ENCODE measurements at places on chromosomes 7 and 10.

GRCh38 chr7:135095450-135095849 lies 52.4 kb upstream of the TMEM140 start:
- DNase-seq: no peak

GRCh38 chr7:17407229-17407628 lies 108.8 kb downstream of the AHR start:
- DNase-seq: no peak

DNA sequence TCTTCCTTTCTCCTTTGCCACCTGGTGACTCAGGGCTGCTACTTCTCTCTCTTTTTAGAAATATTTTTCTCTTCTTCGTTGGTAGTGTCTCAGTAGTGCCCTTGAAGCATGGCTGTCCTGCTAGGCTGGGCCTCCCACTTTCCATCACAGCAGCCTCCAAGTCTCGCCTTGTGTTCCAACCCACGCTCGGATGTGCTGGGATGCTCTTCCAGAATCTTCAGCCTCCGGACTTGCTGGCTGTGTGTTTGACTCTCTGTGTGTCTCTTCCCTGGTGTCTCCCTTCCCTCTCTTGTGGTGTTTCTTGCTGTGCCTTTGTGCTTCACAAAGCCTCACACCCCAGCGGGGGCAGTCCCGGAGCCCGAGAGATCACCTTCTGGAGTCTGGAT lies 100.5 kb downstream of the INPP5A start:
- no peak for DNase-seq

DNA sequence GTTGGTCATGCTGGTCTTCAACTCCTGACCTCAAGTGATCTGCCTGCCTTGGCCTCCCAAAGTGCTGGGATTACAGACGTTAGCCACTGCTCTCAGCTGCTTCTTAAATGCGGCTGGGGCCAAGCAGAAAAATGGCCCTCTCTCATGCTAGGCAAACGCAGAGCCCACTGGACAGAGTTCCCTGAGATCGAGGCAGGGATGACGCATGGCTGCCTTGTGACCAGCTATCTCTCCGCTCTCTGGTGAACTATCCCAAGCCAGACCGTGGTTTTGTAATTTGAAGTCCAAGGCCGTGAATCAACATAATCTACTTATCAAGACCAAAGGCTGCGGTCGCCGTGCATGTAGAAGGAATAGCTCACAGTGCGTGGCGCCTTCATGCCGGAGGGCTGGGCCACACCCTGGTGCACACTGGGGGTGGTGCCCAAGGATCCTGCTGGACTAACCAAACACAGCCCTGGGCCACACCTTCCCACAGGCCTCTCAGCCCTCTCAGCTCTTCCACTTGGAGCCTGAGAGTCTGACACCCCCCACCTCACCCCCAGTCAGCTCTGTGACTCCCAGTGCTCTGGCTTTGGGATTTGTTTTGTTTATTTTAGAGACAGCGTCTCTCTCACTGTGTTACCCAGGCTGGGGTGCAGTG lies 88.1 kb upstream of the CUX1 start:
- peak; percentile 95 for DNase-seq

DNA sequence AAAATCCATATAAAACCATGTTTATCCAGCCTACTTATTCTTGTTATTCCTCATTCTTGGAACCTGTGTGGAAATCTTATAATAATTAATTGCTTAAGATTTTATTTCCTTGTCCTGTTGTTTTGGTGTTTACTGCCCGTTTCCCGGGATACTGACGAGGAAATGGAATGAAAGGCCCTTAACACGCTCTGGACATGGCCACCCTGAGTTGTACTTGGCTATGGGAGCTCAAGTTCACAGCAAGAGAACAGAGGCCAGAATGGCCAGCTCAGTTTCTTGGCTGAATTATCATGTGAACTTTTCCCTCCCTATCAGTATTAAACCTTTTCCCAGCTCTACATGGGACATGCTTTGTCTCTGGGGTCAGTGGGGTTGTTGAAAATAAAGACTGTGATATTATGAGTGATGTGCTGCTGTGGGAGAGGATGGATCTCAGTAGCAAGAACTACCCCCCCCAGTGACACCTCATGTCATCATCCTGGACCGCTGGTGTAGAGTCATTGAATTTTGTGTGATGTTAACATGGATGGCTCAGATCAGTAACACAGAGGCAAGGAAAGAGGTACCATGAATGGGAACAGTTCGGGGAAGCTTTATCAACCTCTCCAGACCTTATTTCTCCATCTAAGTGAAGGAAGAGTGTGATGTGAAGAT lies 87.0 kb upstream of the IGFBP3 start:
- no peak for DNase-seq

DNA sequence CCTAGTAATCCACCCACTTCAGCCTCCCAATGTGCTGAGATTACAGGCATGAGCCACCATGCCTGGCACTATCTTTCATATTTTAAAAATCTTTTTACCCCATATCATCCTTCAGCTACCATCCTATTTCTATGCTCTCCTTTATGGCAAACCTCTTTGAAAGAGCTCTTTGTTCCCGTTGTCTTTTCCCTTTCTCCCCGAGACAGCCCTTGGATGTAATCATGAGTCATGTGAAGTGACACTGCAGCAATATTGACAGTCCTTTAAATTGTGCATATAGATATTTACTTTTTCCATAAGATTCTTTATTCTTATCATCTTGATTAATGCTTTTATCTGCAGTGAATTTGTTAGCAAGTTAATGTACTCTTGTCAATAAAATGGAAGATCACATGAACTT lies 286.6 kb downstream of the ANKRD7 start:
- DNase-seq: no peak

GRCh38 chr10:124022066-124022465 lies 71.3 kb downstream of the CHST15 start:
- DNase-seq: no peak

GRCh38 chr7:104642560-104642959 lies 314.2 kb downstream of the LHFPL3 start:
- DNase-seq: no peak

DNA sequence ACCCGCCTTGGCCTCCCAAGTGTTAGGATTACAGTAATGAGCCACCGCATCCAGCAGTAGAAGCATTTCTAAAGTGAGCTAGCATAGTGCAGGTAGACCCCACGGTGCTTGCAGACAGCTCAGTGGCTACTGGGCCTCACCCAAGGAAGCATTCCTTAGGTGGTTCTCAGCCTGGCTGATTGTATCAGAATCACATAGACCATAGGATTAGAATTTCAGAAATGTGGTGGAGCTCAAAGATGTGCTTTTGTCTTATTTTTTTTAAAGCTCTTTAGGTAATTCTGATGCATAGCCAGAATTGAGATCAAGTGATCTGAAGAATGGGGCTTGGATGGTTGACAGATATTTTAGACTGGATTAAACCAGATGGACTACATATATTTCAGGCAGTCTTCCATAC lies 10.9 kb downstream of the ANLN start:
- no peak for DNase-seq

DNA sequence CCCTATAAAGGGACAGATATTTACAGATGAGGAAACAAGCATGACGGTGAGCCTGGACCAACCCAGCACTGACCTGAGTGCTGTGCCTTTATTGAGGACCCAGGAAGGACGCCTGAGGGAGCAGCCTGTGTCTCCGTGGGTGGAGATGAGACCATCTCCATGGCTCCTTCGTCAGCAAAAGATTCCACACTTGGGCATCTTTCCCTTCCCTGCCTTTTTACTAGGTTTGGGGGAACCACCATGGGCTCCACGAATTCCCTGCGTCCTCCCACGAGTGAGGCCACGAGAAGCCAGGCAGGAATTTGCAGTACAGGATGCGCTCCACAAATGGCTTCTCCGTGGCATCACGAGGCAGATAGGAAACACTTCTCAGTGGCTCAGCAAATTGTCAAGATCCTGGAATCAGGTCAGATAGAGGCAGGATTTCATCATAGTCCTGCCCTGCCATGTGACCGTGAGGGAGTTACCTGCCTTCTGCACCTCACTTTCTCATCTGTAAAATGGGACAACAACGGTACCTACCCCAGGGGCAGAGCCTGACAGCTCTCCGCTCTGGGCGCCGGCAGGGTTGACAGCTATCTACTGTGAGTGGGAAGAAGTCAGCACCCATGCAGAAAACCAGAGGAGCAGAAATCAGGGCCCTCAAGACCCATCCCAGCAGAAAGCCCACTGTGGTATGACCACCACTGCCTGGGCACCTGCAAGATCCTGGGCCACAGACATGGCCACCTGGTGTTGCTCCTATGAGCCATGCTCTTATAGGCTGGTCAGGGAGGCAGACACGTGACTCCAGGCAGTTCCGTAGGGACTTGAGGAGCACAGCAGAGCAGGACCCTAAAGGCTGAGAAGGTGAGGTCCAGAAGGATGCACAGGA lies 80.1 kb downstream of the GRID1 start:
- DNase-seq: no peak

GRCh38 chr10:121792198-121792597 lies 135.6 kb downstream of the ATE1 start:
- no peak for DNase-seq

DNA sequence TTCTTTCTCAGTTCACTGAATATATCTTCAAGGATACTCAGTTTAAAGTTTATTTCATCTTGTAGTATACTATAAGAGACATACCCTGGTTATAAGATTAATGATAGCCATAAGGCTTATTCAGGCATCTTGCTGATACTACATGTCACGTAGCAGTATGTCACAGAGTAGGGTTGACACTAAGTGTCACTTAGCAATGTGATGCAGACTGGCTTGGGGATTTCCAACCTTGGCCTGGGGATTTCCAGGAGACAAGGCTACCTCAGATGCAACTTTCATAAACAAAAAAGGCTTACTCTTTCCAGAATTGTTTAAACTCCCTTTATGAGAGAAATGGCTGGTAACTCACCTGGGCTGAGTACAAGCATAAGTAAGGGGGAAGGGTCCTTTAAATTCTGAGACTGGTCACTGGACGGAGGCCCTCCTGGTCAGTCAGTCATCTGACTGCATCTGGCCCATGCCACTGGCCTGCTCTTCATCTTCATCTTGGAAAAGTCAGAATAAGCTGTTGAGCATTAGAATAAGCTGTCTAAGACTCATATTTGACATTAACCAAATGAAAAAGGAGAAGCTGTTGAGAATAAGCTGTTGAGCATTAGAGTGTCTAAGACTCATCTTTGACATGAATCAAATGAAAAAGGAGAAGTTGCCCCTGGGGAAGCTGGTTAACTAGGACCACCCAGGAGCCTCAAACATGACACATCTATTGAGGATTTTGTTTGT lies 9.5 kb downstream of the SLC13A1 start:
- no peak for DNase-seq

GRCh38 chr10:112721080-112721698 lies 228.9 kb upstream of the TCF7L2 start:
- DNase-seq: no peak

DNA sequence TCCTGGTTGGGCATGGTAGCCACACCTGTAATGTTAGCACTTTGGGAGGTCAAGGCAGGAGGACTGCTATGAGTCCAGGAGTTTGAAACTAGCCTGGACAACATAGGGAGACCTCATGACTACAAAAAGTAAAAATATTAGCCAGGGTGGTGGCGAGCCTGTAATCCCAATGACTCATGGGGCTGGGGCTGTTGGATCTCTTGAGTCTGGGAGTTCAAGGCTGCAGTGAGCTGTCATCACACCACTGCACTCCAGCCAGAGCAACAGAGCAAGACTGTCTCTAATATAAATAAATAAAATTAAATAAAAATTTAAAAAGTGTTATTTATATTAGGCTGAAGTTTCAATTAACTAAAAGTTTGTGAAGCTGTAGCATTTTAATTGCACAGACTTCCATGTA lies 207.3 kb downstream of the NXPH1 start:
- no peak for DNase-seq

DNA sequence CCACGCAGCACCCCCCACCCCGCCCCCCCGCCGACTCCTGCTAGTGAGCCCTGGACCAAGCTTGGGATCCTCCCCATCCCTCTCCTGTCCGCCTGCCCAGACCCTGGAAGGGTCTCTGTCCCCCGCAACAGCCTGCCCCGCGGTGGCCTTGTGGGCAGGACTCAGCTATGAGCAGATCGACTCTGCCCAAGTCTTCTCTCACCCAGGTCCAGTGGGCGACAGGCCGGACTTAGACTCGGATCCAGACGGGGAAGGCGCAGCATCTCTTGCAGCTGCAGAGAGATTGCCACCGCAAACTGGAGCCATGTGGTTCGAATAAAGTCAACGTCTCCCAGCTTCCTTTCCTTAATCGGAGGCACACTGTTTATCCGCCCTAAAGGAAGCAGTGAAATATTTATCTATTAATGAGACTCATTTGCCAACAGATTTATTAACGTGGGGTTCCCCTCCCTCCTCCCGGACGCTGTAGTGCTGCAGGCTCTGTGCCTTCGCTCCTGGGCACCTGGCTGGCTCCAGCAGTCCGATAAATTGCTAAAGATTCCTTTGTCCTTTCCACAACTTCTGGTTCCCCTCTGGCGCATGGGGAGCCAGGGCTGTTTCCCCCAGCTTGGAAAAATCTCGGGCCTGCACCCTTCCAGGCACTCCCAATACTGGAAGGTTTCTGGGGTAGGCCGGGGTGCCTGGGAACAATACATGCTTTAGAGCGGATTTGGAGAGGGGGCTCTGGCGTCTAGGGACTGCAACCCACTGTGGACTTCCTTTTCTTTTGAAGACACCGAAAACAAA lies 634 bp upstream of the HOXA7 start:
- no peak for DNase-seq

- DNase-seq: no peak
Measured at GRCh38 chr7:158558816-158559215, 28.8 kb downstream of the PTPRN2 start.

GRCh38 chr7:55189146-55189766 lies 170.4 kb downstream of the EGFR start:
- no peak for DNase-seq

DNA sequence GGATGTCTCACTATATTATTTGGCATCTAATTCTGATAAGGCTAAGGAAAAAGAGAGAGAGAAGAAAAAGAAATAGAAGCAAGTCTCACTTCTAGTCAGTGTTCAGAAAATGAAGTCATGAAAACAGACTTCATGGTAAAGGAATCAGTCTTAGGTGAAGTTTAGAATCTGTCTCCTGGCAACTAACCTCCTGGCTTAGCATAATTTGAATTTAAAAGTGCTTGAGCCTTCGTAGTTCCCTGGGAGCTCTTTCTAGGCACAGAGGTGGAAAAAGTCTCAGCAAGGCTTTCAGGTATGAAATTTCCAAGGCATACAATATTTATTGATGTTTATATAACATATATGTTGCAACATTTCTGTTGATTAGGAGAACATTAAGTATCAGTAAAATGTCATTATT lies 10.4 kb downstream of the CHRM2 start:
- DNase-seq: no peak

DNA sequence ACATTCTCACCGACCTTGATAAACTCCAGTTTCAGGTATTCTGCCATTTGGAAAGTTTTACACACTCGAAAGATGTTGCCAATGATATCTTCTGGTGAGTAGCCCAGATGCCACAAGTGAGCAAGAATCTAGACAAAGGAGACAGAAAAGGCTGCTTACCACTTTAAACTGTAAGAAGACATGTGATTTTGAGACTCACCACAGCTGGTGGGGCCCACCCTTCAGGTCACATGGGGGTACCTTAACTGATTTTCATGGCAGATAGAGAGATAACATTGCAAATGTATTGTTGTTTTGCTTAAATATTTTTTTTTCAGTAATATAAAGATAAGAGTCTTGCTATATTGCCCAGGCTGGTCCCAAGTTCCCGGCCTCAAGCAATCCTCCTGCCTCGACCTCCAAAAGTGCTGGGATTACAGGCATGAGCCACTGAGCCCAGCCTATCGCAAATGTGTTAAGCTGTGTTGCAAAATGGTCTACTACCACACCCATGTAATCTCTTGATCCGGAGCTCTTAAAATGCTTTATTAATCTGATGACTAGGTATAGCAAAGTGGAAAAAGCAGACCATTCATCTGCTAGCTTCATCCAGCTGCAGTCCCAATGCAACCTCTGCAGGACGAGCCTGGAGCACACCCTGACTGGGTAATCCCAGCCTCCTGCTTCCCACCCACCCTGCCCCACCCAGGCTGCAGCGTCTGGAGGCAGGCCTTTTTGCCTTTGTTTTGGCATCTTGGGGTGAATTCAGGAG lies 18.5 kb downstream of the RFC2 start:
- DNase-seq: no peak

All from kidney epithelial cell (primary cell).